ENCODE measurements at places on chromosomes 5 and 9.
A peak's percentile ranks its signal among the peaks of the same experiment; 100 is the strongest.

GRCh38 chr5:83434946-83435345 is 36.6 kb upstream of the VCAN start:
- DNase-seq = no peak

DNA sequence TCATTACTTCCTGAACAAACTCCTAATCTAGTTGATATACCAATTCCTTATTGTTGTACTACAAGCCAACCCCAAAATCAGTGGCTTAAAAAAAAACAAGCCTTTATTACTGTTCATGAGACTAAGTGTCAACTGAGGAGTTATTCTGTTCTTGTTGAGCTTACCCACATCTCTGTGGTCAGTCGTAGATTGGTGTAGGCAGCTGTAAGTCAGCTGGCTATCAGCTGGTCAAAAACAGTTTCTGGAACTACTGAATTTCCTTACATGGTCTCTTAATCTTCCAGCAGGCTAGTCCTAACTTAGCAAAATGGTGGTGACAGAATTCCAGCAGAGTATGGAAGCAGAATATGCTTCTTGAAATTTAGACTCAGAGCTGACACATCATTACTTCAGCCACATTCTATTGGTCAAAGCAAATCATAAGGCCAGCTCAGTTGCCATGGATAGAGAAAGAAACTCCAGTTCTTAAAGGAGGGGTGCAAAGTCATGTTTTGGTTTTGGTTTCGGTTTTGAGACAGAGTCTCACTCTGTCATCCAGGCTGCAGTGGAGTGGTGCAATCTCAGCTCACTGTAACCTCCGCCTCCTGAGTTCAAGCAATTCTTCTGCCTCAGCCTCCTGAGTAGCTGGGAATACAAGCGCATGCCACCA is 386.1 kb upstream of the MPDZ start:
- no peak for DNase-seq

GRCh38 chr5:154860765-154861164 is 2.3 kb downstream of the CNOT8 start:
- DNase-seq = no peak

GRCh38 chr5:94485067-94485466 is 133.3 kb downstream of the KIAA0825 start:
- DNase-seq = no peak

GRCh38 chr5:161189452-161189851 is 337.4 kb upstream of the ATP10B start:
- no peak for DNase-seq

GRCh38 chr5:57082441-57083067 is 91.3 kb upstream of the GPBP1 start:
- DNase-seq = no peak

GRCh38 chr5:112684737-112685136 is 52.9 kb upstream of the APC start:
- peak; percentile 39 for DNase-seq

- no peak for DNase-seq
These were observed 136.8 kb downstream of the C5orf15 start for GRCh38 chr5:133831491-133832224.

DNA sequence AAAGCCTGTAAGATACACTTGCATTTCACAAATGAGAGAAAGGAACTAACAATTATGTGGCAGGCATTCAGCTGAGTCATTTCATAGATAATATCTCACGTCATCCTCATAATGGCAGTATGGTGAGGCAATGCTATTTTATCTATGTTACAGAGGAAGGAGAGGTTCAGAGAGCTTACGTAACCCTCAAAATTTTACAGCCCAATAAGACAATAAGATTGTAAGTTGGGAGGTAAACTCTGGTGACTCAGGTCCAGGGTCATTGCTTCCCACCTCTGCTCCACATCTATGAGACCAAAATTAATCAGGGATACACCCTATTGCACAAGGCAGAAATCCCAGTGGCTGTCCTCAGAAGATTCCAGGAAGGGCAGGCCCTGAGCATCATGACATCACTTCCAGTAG is 309.7 kb downstream of the NSG2 start:
- no peak for DNase-seq

- no peak for DNase-seq
These were observed 80.1 kb upstream of the TLR4 start for GRCh38 chr9:117624106-117624505.

DNA sequence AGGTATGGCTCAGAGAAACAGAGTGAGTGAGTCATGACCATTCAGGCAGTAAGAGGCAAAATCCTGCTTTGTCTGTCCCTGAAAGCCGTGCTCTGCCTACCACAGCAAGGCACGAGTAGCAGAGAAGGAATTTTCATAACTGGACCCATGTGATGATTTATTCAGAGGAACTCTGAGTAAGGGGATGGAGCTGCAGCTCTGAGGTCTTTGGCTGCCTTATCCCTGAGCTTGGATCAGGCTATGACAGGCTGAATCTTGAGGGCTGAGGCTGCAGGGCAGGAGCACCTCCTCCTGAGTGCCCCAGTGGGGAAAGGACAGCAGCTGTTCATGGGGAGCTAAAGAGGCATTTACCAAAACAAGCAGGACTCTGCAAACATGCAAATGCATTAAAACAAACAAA is 183.4 kb downstream of the PAPPA start:
- no peak for DNase-seq

DNA sequence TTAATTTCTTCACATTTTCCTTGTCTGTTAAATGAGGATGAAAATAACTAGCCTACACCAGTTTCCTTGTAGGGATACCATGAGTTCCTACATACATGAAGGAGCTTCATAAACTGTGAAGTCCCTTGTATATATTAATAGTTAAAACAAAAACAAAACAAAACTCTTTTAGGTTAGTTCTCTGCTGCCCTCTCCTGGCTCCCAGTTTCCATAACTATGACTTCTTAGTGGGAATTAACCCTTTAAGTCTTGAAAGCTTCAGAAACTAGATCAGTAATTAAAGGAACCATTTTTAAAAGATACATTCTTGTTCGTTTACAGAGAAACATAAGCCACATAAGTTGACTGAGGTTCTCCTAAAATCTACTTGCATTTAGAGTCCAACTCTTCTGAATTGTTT is 500.0 kb upstream of the C9orf72 start:
- DNase-seq = no peak

DNA sequence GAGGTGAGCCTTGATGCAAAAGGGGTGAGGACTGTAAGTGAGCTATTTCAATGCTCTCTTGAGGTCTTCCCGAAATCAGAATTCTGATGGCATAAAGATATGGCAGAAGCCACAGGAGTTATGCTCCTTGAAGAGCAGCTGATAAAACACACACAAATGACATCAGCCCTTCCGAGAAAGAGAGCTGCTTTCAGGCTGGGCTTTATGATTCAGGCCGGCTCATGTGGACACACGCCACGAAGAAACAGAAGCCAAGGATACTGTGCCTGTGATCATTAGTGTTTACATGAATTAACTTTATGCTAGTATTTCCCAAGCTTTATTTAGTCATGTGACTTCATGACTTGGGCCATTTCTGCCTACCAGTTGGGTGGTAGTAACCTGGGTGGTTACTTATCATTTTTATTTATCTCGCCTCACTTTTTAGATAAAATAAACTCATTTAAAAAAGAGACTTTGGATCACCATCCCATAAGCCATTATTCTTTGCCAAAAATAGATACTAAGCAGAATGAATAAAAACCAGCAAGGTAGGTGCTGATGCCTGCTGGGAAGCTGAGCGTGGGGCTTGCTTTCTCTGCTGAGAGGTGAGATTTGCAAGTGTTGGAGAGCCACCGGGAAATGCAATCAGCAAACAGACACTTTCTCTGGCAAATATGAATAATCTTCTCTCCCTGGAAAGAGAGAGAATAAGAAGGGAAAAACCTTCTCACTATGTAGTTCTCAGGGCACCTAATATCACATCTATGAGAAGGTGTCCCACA is 73.0 kb upstream of the SLC25A51 start:
- no peak for DNase-seq

DNA sequence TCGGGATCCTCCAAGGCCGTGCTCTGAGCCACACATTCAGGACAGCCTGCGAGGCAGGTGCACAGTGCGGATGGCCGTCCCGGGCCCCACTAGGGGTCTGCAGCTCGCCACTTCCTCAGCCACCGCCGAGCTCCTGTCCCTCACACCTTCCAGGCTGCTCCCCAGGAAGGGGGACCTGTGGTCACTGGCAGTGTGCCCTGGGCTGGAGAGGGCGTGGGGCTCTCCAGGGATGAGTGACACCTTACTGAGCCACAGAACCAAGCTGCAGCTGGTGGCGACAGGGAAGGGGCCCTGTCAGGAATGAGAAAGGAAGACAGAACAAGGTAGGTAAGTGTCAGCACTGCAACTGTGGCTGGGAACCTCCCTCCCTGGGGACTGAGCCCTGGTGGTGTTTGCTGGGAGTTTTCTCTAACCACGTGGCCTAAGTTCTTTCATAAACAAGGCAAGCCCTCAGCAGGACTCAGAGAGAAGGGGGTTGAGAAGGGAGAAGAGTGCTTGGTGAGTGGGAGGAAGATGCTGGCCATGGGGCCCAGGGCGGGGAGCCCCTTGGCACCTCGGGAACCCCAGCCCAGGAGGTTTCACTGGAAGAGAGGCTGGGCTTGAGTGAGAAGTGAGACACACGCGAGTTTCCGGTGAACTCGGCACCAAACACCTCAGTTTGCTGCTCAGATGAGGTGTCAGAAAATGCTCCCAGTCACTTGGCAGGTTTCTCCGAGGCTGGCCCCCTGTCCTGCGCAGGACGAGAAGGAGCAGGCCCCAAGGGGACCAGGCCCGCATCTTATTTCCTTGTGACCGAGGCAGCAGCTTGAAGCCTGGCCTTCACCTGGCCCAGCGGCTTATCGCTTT is 5.2 kb downstream of the IL13 start:
- no peak for DNase-seq

DNA sequence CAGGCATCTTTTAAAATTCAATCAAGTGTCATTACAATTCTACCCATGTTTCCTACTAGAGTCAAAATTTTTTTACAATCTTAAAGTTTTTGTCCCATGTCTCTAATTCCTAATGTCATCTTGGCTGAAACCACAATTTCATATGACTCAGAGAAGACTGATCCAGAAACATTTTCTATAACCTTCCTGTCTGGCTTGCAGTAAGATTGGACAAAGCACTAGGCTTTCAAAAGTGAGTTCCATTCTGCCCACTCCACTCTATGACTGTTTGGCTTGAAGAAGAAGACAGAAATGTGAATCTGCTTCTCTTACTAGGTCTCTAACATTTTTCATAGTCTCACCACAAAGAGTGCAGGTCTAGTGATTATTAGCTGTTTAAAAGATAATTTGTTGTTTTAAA is 88.8 kb downstream of the NR3C1 start:
- DNase-seq = no peak

GRCh38 chr9:88672874-88673689 is 138.1 kb downstream of the NXNL2 start:
- no peak for DNase-seq

GRCh38 chr9:122475717-122476116 is 2.0 kb downstream of the OR1J1 start:
- DNase-seq = no peak

GRCh38 chr9:86534572-86535258 is 180.5 kb upstream of the TUT7 start:
- DNase-seq = no peak

DNA sequence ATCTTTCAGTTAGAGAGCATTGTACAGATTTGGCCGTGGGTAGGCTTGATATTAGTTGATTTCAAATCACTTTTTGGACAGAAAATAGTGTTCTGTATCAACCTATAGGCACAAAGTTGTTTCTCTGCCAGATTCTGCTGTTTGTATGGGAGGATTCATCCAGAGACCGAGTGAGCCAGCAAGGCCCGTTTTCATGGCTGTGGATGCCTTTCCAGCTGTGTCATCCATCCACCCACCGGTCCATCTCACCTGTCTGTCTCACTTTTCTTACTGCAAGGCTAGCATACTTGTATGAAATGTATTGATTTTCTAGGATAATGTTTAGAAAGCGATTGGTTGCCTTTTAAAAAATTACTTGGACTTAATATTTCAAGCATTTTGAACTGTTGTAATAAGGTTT is 34.4 kb downstream of the ICE1 start:
- DNase-seq = no peak

DNA sequence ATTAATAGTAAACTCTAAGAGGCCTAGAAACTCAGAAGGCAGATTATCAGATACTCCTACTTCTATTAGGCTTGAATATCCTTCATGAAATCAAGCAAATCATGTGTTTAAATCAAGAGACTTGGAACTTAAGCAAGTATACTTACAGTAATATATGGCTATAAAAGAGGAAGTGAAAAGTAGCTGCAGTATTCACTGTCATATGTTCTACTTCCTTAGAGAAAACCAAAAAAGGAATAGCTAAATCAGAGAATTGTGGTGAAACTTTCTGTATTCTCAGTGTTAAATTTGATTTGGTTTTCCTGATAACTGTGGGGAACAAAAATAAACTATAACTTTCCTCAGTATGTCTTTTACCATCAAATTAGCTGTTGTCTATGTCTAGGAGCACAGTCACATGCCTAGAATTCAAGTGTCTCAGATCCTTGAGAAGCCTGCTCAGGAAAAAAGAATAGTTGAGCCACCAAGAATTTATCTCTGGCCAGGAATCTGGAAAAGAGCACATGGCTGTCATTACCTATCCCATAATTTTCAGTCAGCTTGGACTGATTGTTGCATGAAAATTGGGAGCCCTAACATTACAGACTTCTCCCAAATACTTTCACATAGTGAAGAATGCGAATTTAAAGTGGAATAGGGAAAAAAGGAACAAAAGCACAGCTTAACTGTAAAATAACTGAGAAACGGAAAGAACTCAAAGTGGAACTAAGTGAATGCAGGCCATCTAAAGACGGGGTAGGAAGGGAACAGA is 1.7 kb downstream of the FKBP15 start:
- DNase-seq = no peak

All from occipital lobe (tissue), 3 donors.